ENCODE measurements at places on chromosomes 2 and 18.
A peak's percentile ranks its signal among the peaks of the same experiment; 100 is the strongest.

GRCh38 chr2:144832048-144832447 is 312.1 kb upstream of the ZEB2 start:
- no peak for DNase-seq

DNA sequence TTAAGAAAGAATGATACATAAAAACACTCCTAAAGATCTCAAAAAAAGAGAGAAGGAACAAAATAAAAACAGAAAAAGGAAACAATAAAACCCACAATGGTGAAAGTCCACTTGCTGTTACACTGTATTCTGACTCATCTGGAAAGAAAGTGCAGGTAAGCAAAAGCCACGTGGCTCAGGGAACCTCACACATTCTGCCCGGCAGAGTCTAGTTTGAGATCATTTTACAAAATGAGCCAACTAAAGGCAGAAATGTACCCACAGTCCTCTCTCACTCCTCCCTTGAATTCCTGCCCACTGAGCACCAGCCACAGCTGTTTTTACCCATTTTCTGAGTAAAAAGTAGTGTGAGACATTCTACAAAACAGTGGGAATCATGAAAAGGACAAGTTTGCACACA is 10.0 kb downstream of the KCNH7 start:
- no peak for DNase-seq

GRCh38 chr2:65329525-65329924 is 101.9 kb downstream of the ACTR2 start:
- DNase-seq: no peak

- no peak for DNase-seq
Observed at GRCh38 chr2:234189230-234189629, 138.7 kb downstream of the SPP2 start.

GRCh38 chr18:54509793-54510192 is 81.3 kb upstream of the DYNAP start:
- DNase-seq: no peak

- no peak for DNase-seq
Observed at GRCh38 chr2:1754461-1755170, 10.3 kb upstream of the PXDN start.

- DNase-seq: no peak
Observed at GRCh38 chr18:45688833-45689232, 35.1 kb upstream of the SLC14A1 start.

DNA sequence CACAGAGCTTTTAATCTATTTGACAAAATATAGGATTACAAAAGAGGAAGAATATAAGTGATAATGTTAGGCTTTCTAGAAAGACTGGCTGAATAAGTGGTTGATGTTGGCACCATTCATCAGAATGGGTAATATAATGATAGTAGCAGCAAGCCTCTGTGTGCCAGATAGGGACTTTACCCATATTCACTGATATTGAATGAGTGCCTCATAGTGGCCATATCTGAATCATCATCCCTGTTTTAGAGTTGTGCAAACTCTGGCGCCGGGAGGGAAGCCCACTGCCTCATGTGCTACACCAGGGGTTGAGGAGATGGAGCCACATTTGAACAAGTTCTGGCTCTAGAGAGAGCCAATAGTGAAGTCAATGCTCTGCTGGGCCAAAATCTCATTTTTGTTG is 368.7 kb upstream of the CRIM1 start:
- DNase-seq: no peak

DNA sequence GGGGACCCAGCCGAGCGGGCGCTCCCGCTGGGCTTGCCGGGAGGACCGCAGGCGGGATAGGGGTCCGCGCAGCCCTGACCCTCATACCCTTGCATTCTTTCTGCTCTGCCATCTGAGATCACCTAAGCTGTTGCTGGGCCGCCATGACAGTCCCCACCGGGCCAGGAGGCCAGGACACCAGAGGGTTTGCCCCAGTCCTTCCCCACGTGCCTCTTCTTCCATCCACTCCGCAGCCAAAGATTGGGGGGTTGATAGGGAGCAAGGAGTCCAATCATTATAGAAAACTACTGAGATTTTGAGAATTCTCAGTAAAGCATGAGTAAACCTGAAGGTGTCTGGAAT is 453 bp upstream of the GRB14 start:
- no peak for DNase-seq

DNA sequence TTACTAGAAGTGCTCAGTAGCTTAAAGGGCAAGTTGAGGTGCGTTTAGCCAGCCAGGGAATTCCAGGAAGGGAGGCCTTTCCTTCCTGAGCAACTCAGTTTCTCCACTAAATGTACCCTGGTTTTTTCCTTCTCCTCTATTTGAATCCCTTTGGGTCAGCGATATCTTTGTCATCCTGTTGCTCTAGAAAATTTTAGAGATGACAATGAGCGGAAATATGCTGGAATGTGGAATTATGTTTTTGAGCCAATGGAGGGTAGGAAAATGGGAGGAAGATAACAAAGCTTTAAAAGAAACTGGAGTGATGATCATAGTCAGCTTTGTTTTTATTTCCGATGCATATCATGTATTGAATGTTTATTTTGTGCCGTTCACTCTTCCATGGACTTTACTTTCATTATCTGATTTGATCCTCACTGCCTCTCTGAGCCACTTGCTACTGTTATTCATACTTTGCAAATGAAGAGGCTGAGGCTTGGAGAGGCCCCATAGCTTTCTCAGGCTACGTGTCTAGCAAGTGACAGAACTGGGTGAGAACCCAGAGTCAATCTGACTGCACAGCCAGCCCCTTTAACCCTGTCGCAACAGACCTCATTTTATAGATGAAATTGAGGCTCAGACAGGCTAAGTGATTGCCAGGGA is 67.3 kb downstream of the NTSR2 start:
- no peak for DNase-seq

DNA sequence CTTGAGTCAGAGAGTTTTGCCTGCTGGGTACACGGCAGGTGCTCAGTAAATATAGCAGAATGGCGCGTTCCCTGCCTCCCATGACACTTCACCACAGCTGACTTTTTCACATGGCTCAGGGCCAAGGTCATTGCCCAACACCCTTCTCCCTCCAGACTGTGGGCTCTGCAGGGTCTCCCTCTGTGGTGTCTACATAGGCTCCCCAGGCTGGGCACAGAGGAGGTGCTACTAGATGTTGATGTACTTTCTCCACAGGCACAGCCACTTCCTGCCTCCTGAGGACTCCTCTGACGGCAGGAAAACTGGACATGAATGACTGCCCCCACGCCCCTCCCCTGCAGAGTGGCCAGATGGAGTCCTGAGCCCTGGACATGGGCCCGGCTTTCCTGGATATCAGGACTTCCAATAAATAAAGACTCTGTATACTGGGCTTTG is 4.2 kb downstream of the CHCHD5 start:
- DNase-seq: no peak

GRCh38 chr2:12732651-12733050 is 15.9 kb downstream of the TRIB2 start:
- no peak for DNase-seq

DNA sequence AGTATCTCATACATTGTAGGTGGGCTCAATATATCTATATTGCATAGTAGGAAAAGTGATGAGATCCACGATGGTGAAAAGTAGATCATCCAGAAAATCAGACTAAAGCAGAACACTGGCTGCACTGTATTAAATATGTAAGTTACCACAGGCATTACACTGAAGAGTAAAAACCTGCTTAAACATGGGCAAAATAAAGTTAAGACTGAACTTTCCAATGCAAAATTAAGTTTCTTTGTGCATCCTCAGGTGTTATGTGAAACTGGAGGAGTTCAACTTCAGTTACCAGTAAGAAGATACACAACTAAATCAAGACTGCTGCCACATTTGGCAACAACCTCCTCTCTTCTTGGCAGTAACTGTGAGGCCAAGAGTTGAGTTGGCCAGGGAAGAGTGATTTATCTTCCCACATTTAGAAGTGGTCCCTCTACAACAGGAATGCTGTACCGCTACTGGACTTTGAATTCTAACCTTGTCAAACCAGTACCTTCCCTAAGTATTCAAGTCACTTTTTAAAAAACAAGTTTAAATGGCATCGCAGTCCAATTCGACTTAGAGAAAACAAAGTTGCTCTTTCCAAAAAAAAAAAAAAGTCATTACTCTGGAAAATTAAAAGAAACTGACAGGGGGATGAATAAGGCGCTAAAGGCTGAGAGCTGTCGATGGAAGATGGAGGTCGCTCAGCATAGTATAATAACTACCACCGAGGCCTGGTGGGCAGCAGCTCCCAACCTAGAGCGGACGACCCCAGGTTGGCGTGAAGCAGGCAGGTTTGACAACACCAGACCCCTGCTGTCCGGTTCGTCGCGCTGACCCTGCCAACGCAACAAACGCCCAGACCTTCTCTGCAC is 1.1 kb downstream of the MAP4K3 start:
- peak; percentile 81 for DNase-seq

- DNase-seq: peak; percentile 17
Observed at GRCh38 chr2:159882130-159882745, 84.2 kb upstream of the CD302 start.

DNA sequence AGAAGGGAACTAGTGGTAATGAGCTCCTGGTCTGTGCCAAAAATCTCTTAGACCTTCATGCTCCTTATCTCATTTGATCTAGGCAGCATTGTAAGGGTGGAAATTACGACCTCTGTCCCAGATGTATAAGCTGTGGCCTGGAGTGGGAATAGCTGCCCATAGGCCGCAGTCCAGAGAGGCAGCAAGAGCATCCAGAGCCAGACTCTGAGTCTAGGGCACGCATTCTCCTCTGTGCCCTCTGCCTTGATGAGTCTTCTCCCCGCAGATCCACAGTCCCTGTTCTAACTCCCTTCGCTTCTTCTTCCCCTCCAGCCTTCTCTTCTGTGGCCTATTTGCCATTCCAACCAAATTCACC is 304.6 kb downstream of the MYCN start:
- no peak for DNase-seq

- no peak for DNase-seq
Observed at GRCh38 chr18:77754475-77755044, 504.9 kb downstream of the GALR1 start.

- DNase-seq: no peak
Observed at GRCh38 chr2:172964511-172965139, 111.0 kb upstream of the MAP3K20 start.

GRCh38 chr2:78676921-78677696 is 348.4 kb upstream of the REG3G start:
- DNase-seq: no peak

DNA sequence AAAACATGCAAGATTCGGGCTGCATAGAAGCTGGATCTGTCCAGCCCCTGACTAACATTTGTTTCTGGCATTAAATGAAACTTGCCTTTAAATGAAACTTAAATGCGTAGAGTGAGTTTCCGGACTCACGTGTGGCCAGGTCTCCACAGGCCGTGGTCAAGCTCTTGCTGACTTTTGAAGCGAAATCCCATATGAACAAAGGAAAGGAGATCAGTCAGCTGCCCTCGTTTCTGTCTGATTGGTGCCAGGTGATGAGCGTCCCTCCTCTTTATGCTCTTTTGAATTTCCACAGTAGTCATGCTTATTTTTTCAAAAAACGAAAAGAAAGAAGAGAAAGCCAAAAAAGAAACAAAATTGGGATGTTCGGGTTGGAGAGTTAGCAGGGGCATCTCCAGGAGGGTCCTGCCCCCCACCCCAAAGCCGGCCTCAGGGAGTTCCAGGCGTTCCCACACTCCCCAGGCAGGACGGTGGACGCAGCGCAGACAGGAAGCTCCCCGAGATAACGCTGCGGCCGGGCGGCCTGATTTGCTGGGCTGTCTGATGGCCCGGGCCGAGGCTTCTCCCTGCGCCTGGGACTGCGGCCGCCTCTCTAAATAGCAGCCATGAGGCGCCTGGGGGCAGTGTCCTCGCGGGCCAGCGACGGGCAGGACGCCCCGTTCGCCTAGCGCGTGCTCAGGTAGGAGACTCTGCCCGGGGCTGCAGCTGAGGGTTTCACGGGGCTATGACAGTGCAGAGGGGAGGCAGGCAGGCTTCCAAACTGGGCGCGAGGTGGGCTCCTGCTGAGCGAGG is at the start of gene COLEC11:
Gene COLEC11, plus strand, starts transcription at position 620 of the 789 bp plus-strand sequence. CDS start 9,229 bp downstream, outside the sequence.
- no peak for DNase-seq

DNA sequence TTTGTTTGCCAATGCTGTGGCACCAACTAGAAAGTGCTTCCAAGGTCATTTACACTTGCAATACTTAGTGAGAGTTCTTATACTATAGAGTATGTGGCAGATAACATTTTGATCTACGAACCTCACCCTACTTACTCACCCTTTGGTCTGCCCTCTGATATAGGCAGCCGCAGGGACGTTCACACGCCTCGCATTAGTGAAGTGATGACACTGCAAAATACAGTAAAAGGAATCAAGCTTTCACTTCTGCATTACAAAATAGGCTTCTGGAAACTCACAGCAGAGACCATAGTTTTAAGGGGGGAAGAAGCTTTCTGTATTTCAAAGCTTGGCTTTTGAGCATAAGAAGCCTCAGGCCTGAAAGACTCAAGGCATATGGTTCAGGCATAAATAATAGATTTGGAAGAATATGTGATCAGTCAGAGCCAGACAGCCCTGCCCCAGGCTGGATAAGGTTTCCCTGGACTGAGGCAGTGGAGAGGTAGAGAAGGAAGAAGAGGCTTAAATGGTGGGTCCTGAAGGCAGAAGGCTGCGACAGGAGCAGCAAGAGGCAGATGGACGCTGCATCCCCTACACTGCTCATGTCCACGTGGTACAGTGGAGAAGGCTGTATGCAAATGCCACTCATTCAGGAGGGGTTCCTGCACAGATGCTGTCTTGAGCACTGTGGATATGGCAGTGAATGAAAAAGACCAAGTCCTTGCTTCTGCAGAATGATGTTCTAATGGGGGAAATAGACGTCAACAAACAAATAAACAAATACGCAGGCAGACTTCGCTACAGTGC is 63.1 kb downstream of the FECH start:
- no peak for DNase-seq

DNA sequence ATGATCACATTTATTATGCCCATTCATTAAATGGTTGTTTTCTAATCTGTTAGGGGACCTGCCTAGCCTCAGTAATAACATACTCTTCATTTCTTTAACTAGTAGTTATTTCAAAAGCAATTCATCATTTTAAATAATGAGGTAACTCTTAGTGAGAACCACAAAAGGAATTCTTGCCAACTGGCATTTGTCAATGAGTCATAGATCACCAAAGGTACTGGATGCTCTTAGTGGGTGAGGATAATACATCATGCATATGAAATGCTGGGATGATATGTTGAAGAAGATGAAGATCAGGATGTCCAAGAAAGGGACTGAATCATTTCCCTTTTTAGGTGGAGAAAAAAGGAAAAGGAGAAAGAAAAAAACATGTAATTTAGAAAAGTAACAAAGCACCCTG is 826.2 kb upstream of the DDX18 start:
- DNase-seq: no peak

GRCh38 chr18:43720041-43720440 is 442.8 kb upstream of the SYT4 start:
- no peak for DNase-seq
